ENCODE measurements at places on chromosomes 2 and 18. TPM values are rescaled to one million over a fixed set of nuclear protein-coding genes. Genes with fewer than 3 reads are reported as not detected.
A peak's percentile ranks its signal among the peaks of the same experiment; 100 is the strongest.

DNA sequence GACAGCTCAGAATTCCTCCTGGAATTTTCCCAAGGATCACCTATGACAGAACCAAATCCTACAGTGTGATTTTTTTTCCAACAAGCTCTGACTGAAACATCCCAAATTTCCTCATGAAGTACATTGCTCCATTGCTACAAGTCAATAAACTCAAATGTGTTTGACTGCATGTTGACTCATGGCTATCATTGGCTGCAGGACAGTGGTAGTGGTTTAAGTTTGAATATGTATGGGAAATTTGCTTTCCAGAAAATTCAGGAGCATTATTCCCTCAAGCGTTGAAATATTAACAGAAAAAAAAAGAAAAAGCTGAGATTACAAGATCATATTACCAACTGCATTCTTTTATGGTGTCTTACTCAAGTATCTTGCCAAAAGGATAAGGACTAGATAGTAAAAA is 402.8 kb upstream of the DSEL start:
- DNase-seq, result no peak

- no peak for DNase-seq
Measured at GRCh38 chr2:167940346-167940725, 307.1 kb downstream of the STK39 start.

- DNase-seq, result peak; percentile 47
Measured at GRCh38 chr2:120749506-120750431, 14.1 kb downstream of the GLI2 start.

GRCh38 chr2:234341306-234341985 is 155.4 kb downstream of the ARL4C start:
- DNase-seq, result no peak

DNA sequence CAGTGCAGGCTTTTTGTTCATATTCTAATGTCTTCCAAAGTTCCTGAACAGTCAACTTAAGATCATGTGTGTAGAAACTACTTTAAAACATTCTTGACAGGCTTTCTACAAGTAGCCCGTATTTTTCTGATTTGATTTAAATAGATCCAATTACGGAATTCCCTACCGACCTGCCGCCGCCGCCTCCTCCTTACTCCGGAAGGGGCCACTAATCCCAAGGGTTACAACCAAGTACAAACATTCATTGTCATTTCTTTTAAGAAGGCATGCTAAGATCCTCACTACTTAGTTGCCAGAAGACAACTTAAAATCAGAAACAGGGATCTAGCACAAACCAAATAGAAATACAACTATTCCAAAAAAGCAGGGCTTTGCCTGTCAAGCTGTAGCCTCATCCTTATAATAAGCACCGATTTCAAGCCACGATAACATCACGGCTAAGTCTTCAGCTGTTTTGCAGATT is 784 bp downstream of the WDR33 start:
- no peak for DNase-seq

- no peak for DNase-seq
Measured at GRCh38 chr18:58168993-58169392, 125.0 kb downstream of the NEDD4L start.

GRCh38 chr2:123715467-123715982 is 309.6 kb upstream of the CNTNAP5 start:
- no peak for DNase-seq

GRCh38 chr2:226184940-226185615 is 614.5 kb downstream of the IRS1 start:
- no peak for DNase-seq

- no peak for DNase-seq
Measured at GRCh38 chr2:232410238-232410900, 3.7 kb downstream of the ALPG start.

- DNase-seq, result no peak
Measured at GRCh38 chr2:218291318-218292047, 820 bp downstream of the TMBIM1 start.

DNA sequence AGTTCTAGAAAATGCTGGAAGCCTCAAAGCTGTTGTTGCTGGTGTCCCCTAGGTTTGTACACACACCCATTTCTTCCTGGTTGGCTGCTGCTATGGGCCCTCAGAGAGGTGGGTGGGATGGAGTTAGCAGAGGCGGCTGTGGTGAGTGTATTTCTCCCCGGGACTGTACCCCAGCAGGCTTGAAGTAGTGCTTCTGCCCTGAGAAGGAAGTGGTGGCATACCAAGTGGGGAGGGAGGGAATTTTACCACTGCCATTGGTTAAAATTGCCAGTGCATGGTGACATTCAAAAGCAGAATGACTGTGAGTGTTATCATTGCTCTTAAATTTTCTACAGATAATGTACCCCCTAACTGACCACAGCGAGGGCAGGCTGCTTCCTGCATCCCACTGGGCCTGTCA is 125.6 kb upstream of the CAPN13 start:
- no peak for DNase-seq

GRCh38 chr18:48899558-48900174 is 51.1 kb downstream of the SMAD7 start:
- no peak for DNase-seq

GRCh38 chr2:119748135-119748534 is 11.6 kb upstream of the PTPN4 start:
- DNase-seq, result no peak

- DNase-seq, result no peak
Measured at GRCh38 chr2:19989342-19989666, 601 bp downstream of the WDR35 start.

DNA sequence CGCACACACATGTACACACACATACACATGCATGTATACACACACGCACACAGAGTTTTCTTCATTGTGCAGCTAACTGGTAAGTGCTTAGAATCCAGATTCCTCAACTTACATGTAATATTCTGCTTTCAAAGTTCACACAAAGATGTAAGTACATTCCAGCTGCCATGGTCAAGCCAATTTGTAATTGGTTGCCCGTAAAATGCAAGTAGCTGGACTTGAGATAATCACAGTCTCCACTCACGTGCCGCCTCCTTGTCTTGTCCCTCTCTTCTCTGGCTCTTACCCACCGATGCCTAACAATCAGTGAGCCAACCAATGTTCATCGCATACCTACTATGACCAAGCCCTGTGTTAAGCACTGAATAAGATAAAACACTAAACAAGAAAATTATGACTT is 77.8 kb downstream of the SOCS6 start:
- no peak for DNase-seq

DNA sequence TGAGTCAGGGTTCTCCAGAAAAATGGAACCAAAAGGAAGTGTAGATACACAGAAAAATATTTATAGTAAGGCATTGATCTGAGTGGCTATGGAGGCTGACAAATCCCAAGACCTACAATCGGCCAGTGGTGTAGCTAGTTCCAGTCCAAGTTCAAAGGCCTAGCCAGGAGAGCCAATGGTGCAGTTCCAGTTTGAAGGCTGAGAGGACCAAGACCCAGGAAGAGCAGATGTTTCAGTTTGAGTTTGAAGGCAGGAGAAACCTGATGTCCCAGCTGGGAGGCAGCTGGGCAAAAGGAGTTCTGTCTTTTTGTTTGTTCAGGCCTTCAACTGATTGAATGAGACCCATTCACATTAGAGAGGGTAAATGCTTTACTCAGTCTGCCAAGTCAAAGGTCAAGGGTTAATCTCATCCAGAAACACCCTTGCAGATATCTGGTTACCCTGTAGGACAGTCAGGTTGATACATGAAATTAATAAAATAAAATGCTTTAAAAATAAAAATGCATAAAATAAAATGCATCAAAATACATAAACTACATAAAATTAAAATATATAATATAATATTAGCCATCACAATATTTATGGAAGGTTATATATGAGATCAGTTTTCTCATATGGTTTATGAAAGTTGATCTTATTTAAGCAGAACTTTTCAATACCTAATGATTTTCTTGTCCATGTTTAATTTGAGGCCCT is 38.7 kb downstream of the KCNE4 start:
- no peak for DNase-seq

GRCh38 chr2:11750422-11750821 is 4.0 kb downstream of the LPIN1 start:
- no peak for DNase-seq

- no peak for DNase-seq
Measured at GRCh38 chr2:178401994-178402437, 49.0 kb downstream of the PRKRA start.

GRCh38 chr2:25281522-25281921 is 60.2 kb downstream of the DNMT3A start:
- DNase-seq, result no peak

- no peak for DNase-seq
Measured at GRCh38 chr2:64649013-64649484, 4.7 kb downstream of the SERTAD2 start.

GRCh38 chr2:6780765-6781274 is 84.9 kb downstream of the CMPK2 start:
- DNase-seq, result peak; percentile 31

DNA sequence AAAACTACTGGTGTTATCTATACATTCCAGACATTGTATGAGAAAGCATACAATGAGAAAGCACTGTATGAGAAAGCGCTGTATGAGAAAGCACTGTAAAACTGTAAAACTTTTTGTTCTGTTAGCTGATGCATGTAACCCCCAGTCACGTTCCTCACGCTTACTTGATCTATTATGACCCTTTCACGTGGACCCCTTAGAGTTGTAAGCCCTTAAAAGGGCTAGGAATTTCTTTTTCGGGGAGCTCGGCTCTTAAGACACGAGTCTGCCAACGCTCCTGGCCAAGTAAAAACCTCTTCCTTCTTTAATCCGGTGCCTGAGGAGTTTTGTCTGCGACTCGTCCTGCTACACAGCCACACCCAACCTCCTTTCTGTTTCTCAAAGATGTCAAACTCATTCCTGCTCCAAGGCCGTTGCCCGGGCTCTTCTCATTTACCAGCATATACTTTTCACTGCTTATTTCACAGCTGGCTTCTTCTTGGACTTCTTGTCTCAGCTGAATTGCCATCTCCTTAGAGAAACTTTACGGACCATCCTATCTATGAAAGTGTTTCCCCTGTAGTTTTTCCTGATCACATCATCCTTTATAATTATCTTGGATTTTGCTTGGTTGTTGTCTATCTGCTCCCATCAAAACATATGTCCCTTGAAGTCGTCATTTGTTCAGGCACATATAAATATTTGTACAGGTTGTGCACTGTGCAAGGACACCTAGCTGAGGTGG is 29.8 kb upstream of the YES1 start:
- no peak for DNase-seq

- DNase-seq, result peak; percentile 88
Measured at GRCh38 chr18:3449512-3450011, 410 bp upstream of the TGIF1 start.

DNA sequence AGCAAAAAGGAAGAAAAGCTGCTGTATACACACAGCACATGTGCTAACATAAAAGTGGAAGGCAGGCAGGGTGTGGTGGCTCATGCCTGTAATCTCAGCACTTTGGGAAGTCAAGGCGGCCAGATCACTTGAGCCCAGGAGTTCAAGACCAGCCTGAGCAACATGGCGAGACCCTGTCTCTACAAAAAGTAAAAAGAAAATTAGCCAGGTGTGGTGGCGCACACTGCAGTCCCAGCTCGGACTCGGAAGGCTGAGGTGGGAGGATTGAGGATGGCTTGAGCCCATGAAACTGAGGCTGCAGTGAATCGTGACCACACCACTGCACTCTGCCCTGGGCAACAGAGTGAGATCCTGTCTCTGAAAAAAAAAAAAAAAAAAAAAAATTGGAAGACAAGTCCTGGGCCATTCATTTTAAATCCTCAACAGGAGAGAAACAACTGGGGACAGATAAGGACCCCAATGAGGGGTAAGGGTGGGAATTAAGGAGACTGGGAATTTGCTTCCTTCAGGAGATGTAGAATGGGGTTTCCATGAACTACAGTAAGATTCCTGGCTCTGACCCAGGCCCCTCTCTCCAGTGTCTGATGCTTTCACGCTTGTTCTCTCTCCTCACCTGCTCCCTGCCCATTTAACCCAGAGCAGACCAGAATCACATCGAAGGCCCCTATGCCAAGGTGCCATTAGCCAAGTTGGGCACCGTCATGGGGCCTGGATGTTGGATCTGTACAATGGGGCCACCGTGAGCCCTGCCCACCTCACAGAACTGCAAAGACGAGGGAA is 29.6 kb downstream of the TNS1 start:
- DNase-seq, result peak; percentile 15

GRCh38 chr2:235977445-235977844 is 190.7 kb downstream of the GBX2 start:
- no peak for DNase-seq

GRCh38 chr2:112880091-112880531 is 30.9 kb upstream of the IL37 start:
- DNase-seq, result no peak

DNA sequence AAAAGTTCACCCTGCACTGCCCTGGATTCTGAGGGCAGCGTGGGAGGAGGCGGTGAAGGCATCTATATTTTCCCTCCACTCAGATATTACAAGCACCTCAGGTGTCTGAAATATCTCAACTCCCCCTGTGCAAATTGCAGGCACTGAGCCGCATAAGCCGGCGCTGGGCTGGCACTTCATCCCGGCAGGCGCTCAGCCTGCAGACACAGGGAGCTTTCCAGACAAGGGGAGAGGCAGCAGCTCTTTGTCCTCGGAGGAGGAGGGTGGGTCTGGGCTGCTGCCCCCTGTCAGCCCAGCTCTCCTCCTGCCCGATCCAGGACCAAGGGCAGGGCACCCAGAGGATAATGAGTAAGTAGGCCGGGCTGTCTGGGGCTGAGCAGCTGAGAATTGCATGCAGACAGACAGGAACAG is 189.3 kb upstream of the MYT1L start:
- DNase-seq, result no peak

DNA sequence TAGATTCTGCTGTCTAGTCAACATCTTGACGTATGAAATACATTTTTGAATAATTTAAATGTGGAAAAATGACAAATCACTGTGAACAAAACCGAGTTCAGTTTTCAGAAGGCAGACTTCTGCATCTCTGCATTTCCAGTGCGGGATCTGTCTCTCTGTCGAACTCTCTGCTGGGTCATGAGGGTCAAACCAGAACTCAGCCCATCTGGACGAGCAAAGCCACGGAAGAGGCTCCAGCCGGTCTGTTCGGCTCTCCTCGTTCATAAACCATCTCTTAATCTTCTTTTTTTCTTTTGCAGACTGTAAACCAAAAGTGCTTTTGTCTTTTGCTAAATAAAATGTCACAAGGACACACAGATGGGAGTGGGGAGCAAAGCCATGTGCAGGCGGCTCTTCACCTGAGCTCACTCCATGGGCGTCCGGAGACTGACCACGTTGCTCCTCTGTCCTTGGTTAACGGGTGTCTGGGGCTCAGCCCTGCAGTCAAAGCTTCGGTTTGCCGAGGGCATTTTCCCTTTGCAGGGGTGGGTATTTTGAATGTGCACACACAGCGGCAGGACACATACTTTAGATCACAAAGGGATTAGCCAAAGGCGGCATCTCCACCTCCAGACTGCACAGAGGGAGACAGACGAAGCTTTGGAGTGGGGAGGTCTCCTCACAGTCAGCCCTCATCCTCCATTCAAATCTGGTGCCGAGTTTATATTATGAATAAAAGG is 737.9 kb upstream of the SALL3 start:
- DNase-seq, result no peak

DPYSL5 gene
- not detected for total RNA-seq

C1D gene
- total RNA-seq, result 14.6 TPM

LONRF2 gene
- 12.8 TPM for total RNA-seq

EFHD1 gene
- 16.9 TPM for total RNA-seq

CFAP53 gene
- 0.35 TPM for total RNA-seq

TDRD15 gene
- total RNA-seq, result not detected

SERPINB3 gene
- not detected for total RNA-seq

ACKR3 gene
- total RNA-seq, result 27.4 TPM

THSD7B gene
- 0.16 TPM for total RNA-seq

TRIM43 gene
- total RNA-seq, result not detected

Data from left cardiac atrium (tissue), 4 donors.